ENCODE measurements at places on chromosomes 12 and 14. TPM values are rescaled to one million over a fixed set of nuclear protein-coding genes. Genes with fewer than 3 reads are reported as not detected.

PTPN21 gene
- total RNA-seq = 3.3 TPM

PLEKHH1 gene
- total RNA-seq = 8.6 TPM

RD3L gene
- total RNA-seq = not detected

ZFC3H1 gene
- total RNA-seq = 17.1 TPM

MYO1H gene
- not detected for total RNA-seq

EIF2S3B gene
- 9.2 TPM for total RNA-seq

GPR84 gene
- total RNA-seq = not detected

SDSL gene
- 1.2 TPM for total RNA-seq

DNA sequence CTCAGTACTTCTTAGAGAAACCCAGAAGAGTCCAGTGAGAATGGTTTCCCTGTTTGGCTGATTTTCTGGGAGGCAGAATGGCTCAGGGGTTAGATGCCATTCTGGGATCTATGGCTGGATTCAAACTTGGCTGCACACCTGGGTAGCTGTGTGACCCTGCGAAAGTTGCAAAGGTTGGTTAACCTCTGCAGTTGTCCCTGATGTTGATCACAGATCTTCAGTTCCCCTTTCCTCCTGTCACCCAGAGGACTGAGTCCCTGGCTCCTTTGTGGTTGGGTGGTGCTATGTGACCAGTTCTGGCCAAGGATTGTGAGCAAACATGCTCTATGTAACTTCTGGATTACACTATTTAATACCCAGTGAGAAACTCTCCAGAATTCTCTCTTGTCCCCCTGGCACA, 418.0 kb downstream of the RGS6 start:
- no peaks in the 10 kb centered on the region for H3K4me1 ChIP-seq
- no peak for DNase-seq
- no peak overlapping the region for H3K27ac ChIP-seq
- H3K27me3 ChIP-seq = no peaks in the 10 kb centered on the region
- no peak overlapping the region for H3K4me3 ChIP-seq
- no peaks in the 10 kb centered on the region for H3K36me3 ChIP-seq

GRCh38 chr12:49627752-49628360, 4.5 kb downstream of the PRPF40B start:
- H3K27ac ChIP-seq = no peak overlapping the region
- no peak for DNase-seq
- H3K4me3 ChIP-seq = no peak overlapping the region
- H3K27me3 ChIP-seq = no peaks in the 10 kb centered on the region
- no peaks in the 10 kb centered on the region for H3K36me3 ChIP-seq

DNA sequence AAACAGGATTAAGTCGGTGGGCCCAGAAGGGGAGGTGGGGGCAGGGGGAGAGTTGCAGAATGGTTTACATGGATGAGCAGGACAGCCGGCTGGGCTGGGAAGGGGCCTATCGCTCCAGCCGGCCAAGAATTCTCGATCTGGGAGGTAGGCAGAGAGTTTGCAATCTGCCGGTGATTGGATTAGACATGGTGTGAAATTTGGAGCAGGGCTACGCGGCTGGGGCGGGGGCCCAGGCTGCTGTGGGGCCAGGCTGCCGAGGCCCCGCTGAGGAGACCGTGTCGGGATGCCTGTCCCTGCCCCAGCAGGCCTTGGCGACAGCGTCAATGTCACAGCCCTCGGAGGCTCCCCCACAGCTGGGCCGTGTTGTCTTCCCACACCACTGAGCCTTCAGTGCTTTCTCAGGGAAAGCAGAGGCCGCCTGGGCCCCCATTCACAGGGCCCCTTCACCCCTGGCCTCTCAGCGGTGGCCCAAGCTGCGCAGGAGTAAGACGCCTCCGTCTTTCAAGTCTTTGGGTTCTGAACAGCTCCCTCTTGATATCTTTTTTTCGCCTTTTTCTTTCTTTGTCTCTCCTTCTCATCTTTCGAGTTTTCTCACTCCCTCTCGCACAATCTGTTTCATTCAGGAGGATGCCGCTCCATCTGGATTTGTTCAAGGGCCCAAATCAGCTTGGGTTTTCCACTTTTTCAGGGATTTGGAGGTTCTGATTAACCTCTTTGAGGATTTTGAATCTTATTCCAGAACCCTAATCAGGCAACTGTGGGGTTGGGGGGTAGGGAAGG, 117.5 kb upstream of the PARP11 start:
- no peaks in the 10 kb centered on the region for H3K27me3 ChIP-seq
- H3K36me3 ChIP-seq = no peaks in the 10 kb centered on the region
- DNase-seq = no peak
- no peak overlapping the region for H3K4me3 ChIP-seq

DNA sequence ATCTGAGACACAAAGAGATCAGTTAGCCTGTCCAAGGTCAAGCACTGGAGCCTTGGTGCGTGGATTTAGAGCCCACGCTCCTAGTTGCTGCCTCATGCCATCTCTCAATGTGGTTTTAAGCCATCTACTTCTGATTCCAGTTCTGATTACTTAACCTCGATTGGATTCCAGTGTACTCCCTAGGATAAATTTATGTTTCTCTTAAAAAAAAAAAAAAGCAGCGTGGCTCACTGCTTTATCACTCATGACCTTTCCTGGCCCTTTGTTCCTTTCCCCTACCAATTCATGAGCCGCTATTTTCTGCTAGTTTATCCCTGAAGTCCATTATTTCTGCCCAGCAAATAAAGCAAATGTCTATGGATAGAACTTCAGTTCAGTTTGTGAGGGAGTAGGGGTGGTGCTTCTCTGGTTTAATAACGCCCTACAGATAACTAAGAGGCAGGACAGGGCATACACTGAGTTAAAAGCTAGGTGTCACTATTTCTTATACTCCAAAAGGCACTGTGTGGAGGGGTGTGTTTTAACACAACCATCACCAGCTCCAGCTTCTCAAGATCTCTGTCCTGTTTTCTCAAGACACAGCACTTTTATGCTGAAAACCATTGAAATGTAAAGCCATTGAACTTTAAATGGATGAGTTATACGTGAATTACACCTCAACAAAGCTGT, 9.8 kb upstream of the PARP11 start:
- 0 out of 2 replicates have a peak, but pooled peaks cover 6% of the 10 kb centered on the region for H3K4me1 ChIP-seq
- H3K4me3 ChIP-seq = no peak overlapping the region
- DNase-seq = peak; percentile 29
- H3K27me3 ChIP-seq = no peaks in the 10 kb centered on the region
- H3K27ac ChIP-seq = no peak overlapping the region

DNA sequence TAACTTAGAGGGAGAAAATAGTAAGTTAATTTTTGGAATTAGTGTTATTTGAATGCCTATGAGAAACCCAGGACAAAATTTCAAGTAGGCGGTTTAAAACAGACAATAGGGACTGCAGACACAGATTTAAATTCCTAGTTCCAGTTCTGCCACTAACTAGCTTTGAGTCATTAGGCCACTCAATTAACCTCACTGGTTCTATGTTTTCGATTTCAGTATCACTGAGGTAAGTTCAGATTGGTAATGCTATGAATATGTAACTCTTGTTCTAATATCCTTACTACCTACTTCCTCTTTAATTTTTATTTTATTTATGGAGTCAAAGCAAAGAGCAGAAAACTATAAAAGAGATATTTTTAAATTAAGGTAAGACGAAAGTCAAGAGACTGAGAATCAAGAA, 52.6 kb downstream of the GALC start:
- no peak for DNase-seq
- no peak overlapping the region for H3K4me3 ChIP-seq
- H3K4me1 ChIP-seq = no peaks in the 10 kb centered on the region

DNA sequence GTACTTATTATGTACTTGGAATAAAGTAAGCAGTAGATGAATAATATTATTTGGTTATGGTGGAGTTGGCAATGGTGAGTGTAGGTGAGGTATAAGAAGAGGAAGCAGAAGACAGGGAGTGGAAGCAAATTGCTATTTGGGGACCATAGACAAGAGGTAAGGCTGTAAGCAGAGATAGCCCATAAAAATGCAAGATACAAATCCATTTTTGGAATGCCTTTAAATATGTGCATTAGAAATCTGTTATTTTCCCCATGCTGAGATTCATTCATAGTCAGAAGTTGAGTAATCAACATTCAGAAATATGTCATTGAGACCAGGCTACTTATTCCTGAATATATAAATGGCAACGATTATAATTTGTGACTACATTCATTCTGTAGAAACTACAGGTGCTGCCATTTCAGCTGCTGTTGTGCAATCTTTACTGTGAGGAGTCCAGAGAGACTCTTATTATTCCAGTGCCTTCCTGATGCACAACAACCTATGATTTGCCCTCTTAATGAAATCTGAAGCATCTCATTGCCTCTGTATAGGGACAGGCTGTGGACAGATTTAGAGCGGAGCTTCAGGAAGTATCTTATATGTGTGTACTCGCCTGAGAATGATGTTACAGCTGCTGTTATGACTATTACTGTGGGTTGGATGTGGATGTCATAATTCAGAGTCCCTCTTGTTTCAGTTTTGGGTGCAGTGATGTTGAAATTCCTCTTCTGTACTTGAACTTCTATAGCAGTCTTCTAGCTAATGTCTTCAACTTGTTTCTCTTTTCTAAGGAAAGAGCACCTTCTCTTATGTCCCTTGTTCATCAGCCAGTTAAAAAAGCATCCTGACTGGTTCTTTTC, 173.8 kb downstream of the NAV3 start:
- no peaks in the 10 kb centered on the region for H3K4me1 ChIP-seq
- no peaks in the 10 kb centered on the region for H3K27me3 ChIP-seq
- no peaks in the 10 kb centered on the region for H3K36me3 ChIP-seq
- H3K27ac ChIP-seq = no peak overlapping the region

- DNase-seq = no peak
- peaks cover 9% of the 10 kb centered on the region for H3K4me1 ChIP-seq
- no peak overlapping the region for H3K27ac ChIP-seq
Measured at GRCh38 chr12:30820406-30820946, 65.7 kb upstream of the CAPRIN2 start.

DNA sequence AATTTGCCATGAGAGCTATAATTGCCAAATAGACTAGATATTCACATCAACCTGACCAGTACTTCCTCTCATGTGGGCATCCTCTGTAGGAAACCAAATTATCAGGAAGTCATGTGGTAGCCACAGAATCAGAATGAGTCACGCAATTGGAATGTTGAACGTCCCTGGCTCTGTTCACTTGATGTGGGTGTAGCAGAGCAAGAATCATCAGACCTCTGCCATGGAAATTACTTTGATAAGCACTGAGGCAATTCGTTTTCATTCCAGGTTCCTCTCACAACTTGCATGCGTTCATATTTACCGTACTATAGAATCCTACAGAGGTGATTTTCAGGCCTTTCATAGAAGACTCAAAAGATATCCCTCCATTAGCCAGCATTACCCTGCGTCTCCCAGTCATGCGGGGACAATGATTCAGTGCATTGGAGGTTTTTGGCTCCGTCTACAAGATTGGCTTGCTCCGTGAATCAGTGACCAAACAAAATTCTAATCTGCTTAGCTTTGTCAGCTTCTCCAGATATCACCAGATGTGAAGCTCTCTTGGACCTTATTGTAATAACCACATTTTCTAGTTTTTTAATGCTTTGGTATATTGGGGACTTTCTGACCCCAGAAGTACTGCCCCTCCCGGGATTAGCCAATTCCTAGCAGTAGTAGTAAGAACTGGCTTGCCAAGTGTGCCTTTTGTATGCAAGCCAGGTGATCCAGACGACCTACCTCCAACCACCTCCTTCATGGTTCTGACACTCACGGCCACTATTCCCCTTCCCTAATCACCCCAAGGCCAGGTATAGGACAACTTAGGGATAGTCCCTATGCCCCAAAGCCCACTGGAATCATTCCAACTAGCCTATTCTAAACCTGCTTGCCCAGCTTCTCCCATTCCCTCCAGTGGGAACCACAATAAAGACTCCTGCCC, 133.4 kb downstream of the KICS2 start:
- no peak overlapping the region for H3K4me3 ChIP-seq
- peak; percentile 39 for DNase-seq
- H3K36me3 ChIP-seq = no peaks in the 10 kb centered on the region
- H3K4me1 ChIP-seq = no peaks in the 10 kb centered on the region
- no peaks in the 10 kb centered on the region for H3K27me3 ChIP-seq

GRCh38 chr14:77198561-77198960, 17.0 kb downstream of the TMEM63C start:
- H3K27me3 ChIP-seq = 0 out of 2 replicates have a peak, but pooled peaks cover 2% of the 10 kb centered on the region
- no peaks in the 10 kb centered on the region for H3K4me1 ChIP-seq
- no peaks in the 10 kb centered on the region for H3K36me3 ChIP-seq
- H3K4me3 ChIP-seq = no peak overlapping the region
- no peak overlapping the region for H3K27ac ChIP-seq

DNA sequence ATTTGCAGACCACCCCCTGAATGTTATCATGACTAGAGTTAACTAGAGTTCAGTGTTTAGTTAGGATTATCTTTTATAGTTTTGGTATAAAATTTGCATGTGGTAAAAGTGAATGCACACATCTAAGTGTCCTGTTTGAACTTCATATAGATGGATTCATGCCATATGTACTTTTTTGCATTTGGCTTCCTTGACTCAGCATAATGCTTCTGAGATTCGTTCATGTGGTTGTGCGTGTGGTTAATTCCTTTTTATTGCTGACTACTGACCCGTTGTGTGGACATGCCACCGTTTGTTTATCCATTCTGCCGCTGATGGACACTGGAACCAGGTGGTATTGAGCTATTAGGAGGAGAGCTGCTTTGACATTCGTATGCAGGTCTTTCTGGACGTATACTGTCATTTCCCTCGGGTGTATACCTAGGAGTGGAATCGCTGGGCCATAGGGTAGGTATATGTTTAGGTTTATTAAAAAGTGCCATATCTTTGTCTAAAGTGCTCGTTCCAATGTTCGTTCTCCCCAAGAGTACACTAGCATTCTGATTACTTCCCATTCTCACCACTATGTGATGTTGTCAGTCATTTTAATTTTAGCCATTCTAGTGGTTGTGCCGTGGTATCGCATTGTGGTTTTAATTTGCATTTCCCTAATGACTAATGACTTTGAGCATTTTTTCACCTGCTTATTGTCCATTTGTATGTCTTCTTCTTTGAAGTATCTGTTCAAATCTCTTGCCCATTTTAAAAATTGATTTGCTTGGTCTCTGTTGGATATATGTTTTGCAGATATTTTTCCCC, 37.7 kb downstream of the RIN3 start:
- no peak for DNase-seq
- H3K36me3 ChIP-seq = no peaks in the 10 kb centered on the region
- H3K27ac ChIP-seq = no peak overlapping the region

DNA sequence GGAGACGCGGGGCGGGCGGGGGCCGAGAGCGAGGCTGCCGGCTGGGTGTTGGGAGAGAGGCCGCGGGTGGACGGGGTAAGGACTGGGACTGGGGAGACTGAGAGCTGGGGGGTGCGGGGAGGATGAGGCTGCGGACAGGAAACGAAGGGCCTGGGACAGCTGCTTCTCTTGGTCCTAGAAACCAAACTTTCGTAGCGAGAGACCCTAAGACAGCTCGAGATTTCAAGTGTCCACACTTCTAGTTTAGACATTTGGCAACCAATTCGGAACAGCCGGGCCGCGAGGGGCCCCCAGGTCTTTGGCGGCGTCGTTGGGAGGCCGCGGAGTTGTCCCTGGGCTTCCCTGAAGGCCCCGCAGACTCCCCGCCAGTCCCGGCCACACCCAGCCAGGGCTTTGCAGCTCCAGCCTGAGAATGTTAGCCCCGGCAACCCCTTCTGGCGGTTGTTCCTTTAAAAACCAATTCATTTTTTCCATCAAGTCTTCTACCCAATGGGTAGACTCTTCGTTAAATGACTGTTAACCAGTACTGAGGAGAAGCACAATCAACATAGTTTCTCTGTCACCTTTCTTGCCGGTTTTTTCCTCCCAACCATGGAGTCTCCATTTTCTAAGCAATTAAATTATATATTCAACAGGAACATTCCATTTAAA, 11.5 kb downstream of the NKX2-1 start:
- peaks cover 35% of the 10 kb centered on the region for H3K27me3 ChIP-seq
- H3K4me3 ChIP-seq = no peak overlapping the region
- DNase-seq = no peak

All from HepG2 (cell line).